ENCODE measurements at places on chromosomes 2 and 18.

GRCh38 chr18:48186861-48187260, 222.3 kb downstream of the ZBTB7C start:
- peaks cover 9% of the 10 kb centered on the region for H3K4me1 ChIP-seq
- H3K36me3 ChIP-seq: no peaks in the 10 kb centered on the region
- H3K4me3 ChIP-seq: no peak overlapping the region
- DNase-seq: no peak
- H3K27ac ChIP-seq: no peak overlapping the region

DNA sequence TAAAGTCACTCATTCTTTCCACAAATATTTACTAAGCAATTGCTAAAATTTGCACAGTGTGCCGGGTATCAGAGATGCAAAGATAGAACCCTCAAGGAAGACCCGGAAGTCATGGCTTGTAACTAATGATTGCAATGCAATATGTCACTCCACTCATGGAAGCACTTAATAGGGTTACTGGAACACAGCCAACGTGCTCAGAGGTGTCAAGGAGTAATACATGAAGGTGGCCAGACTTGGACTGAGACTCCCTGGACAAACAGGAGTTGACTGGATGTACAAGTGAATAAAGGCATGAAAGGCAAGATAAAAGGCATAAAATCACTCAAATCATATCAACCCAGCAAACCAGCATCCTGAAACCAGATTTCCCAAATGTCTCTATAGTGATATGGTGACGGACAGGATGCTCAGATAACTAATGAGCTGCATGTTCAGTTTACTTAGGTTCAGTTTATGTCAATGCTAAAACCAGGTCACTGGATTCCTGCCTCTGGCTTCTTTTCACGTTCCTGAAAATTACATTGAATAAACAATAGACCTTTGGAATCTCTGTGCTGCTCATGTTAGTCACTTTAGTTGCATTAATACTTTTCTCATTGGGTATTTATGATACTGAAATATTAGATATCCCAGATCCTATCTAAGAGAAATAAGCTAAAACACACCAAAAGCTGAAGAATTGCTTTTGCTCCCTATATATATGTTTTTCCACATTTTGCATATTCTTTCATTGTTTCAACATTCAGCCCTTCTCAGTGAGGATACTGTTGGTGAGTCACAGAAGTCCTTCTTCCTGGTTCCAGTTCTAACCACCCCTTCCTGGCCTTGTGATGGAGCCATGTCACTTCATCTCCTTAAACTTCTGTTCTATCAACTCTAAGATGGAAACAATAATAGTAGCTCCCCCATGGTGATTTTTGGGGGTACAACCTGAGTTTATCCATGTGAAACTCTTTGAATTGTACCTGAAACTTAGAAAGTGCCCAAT, 688.9 kb upstream of the ID2 start:
- no peaks in the 10 kb centered on the region for H3K36me3 ChIP-seq
- H3K4me1 ChIP-seq: peaks cover 13% of the 10 kb centered on the region
- H3K27me3 ChIP-seq: no peaks in the 10 kb centered on the region
- no peak overlapping the region for H3K27ac ChIP-seq

- DNase-seq: no peak
- no peaks in the 10 kb centered on the region for H3K27me3 ChIP-seq
- peaks cover 18% of the 10 kb centered on the region for H3K4me1 ChIP-seq
- no peak overlapping the region for H3K4me3 ChIP-seq
- H3K27ac ChIP-seq: no peak overlapping the region
- H3K36me3 ChIP-seq: no peaks in the 10 kb centered on the region
These were observed 5.5 kb downstream of the FAM210A start for GRCh38 chr18:13720847-13721246.

- H3K4me3 ChIP-seq: no peak overlapping the region
- no peaks in the 10 kb centered on the region for H3K36me3 ChIP-seq
- DNase-seq: no peak
- no peaks in the 10 kb centered on the region for H3K27me3 ChIP-seq
- no peak overlapping the region for H3K27ac ChIP-seq
- peaks cover 16% of the 10 kb centered on the region for H3K4me1 ChIP-seq
These were observed 499.0 kb downstream of the TGIF1 start for GRCh38 chr18:3948958-3949357.

GRCh38 chr18:35436076-35436649, 59.0 kb upstream of the ZNF396 start:
- no peak overlapping the region for H3K27ac ChIP-seq
- peaks cover 4% of the 10 kb centered on the region for H3K36me3 ChIP-seq
- no peak overlapping the region for H3K4me3 ChIP-seq
- no peaks in the 10 kb centered on the region for H3K4me1 ChIP-seq
- DNase-seq: no peak

DNA sequence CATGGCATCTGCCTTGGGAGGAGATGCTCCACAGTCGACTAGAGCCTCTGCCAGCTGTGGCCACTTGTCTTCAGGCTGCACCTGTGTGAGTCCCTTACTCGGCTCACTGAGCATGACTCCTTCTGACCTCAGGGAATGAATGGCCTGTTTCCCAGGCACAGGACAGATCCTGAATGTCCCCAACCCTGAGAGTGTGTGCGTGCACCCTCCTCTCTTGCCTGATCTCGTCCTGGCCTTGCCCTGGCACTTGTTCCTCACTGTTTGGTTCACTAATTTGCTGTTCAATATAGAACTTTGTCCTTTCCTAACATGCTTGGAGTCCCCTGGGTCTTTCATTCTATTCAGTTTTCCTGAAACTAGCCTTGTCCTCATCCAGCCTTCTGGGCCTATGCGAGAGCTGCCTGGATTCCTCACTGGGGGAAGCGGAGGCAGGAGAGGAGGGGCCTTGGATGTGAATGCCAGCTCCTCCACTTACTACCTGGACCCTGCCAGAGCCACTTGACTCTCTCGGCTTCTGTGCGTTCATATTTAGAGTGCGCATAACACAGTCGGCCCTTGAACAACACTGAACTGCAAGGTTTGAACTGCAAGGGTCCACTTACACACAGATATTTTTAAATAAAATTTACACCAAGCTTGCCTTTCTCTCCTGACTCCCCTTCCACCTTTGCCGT, 184.8 kb downstream of the ACKR3 start:
- H3K27ac ChIP-seq: no peak overlapping the region
- H3K4me3 ChIP-seq: no peak overlapping the region
- H3K27me3 ChIP-seq: no peaks in the 10 kb centered on the region
- H3K4me1 ChIP-seq: peaks cover 34% of the 10 kb centered on the region
- H3K36me3 ChIP-seq: no peaks in the 10 kb centered on the region

GRCh38 chr2:134304394-134305108, 50.7 kb downstream of the MGAT5 start:
- no peak overlapping the region for H3K27ac ChIP-seq
- DNase-seq: no peak
- H3K4me3 ChIP-seq: no peak overlapping the region
- peaks cover 5% of the 10 kb centered on the region for H3K36me3 ChIP-seq
- no peaks in the 10 kb centered on the region for H3K27me3 ChIP-seq

GRCh38 chr2:199955007-199955338, 318 bp downstream of the TYW5 start:
- H3K27ac ChIP-seq: peak overlapping the region; percentile 98
- no peak for DNase-seq
- H3K27me3 ChIP-seq: no peaks in the 10 kb centered on the region
- H3K36me3 ChIP-seq: peaks cover 14% of the 10 kb centered on the region
- peak overlapping the region; percentile 99 for H3K4me3 ChIP-seq
- peaks cover 38% of the 10 kb centered on the region for H3K4me1 ChIP-seq

DNA sequence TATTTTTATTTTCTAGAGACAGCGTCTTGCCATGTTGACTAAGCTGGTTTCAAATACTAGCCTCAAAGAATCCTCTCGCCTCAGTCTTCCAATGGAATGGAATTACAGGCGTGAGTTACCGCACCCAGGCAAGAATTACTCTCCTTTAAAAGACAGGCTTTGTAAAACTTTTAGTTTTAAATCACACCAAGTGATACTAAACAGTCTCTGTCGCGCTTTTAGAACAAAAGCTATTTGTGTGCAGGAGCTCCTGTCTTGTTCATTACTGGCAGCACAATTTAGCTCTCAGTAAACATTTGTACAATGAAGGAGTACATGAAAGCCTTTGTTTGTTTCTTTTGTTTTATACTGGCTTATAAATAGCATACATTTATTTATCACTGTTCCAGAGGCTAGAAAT, 1719.2 kb upstream of the PIK3C3 start:
- no peaks in the 10 kb centered on the region for H3K27me3 ChIP-seq
- H3K4me3 ChIP-seq: no peak overlapping the region
- no peak for DNase-seq
- H3K27ac ChIP-seq: no peak overlapping the region

DNA sequence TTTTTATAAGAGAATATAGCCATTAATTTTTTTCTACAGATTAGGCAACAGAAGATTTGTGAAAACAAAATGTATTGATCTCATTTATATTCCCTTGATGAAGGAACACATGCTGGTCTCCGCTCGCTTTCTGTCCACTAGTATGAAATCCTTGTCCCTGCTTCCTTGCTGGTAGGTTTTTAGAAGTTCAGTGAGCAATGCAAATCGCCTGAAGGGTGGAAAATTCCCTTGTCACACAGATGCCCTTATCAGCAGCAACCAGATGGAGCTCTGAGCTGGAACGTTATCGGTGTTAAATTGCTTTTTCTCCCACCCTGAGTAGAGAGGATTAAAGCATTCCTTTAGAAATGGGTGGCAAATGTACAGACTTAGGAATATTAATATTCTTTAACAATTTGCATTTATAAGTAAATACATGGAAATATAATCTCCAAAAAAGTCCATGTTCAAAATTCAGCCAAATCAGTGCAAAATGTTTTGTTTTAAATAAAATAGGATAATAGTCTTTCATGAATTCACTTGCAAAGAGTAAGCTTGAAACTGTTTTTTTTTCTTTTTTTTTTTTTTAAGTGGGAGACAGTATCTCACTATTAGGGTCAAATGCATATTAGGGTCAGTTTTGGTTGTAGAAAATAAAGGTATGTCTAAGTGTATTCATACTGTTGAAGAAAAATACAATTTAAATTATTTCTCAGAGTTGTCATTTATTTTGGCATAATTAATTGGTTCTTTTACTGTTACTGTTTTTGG, 164.0 kb upstream of the MYO3B start:
- no peak for DNase-seq
- no peaks in the 10 kb centered on the region for H3K27me3 ChIP-seq
- peak overlapping the region; percentile 26 for H3K27ac ChIP-seq
- H3K4me3 ChIP-seq: no peak overlapping the region
- H3K36me3 ChIP-seq: peaks cover 2% of the 10 kb centered on the region
- peaks cover 4% of the 10 kb centered on the region for H3K4me1 ChIP-seq

DNA sequence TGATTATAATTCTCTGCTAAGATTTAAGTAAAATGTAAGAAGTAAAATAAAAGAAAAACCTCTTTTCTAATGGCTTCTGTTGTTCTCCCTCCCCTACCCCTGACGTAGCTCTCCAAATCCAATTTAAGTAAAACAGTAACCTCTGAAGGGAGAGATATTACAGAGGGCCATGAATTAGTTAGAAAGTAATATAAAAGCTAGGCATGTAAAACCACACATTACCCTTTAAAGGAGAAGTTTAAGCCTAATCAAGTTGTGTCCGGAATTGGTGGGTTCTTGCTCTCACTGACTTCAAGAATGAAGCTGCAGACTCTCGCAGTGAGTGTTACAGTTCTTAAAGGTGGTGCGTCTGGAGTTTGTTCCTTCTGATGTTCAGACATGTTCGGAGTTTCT, 116.9 kb upstream of the SCN7A start:
- no peak overlapping the region for H3K27ac ChIP-seq
- DNase-seq: no peak
- no peaks in the 10 kb centered on the region for H3K27me3 ChIP-seq
- no peaks in the 10 kb centered on the region for H3K36me3 ChIP-seq
- no peak overlapping the region for H3K4me3 ChIP-seq

DNA sequence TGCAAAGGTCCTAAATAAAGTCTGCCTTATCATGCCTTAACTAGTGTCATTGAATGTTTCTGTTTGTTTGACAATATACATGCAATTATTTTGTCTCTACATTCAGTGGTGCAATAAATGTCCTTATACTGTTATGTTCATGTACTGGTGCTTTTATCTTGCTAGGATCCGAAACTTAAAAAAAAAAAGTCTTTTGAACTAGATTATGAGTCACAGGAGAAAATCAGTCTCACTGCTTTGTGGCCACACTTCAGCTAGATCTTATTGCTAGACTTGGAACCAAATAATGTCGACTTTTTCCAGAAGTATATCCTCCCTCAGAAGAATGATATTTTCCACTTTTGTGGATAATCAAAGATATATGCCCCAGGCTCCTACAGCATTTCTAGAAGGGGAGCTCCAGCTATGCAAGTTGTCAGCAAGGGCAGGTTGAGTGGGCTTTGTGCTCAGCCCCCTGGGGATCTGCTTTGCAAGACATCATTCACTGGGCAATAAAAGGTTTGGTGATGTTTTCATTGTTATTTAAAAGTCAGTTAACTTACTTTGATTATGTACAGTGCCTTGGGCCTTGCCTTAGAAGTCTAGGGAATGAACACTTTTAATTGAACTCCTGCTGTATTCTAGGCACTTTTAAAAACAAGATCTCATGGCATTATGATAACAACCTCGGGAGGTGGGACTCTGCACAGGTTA, 157.1 kb upstream of the LRRTM1 start:
- H3K4me3 ChIP-seq: no peak overlapping the region
- H3K27ac ChIP-seq: peak overlapping the region; percentile 2
- peaks cover 24% of the 10 kb centered on the region for H3K4me1 ChIP-seq
- no peaks in the 10 kb centered on the region for H3K27me3 ChIP-seq

GRCh38 chr2:26573241-26573925, 67.8 kb downstream of the CIB4 start:
- no peaks in the 10 kb centered on the region for H3K36me3 ChIP-seq
- no peaks in the 10 kb centered on the region for H3K4me1 ChIP-seq
- no peak for DNase-seq
- no peak overlapping the region for H3K27ac ChIP-seq
- H3K27me3 ChIP-seq: peaks cover 75% of the 10 kb centered on the region
- no peak overlapping the region for H3K4me3 ChIP-seq

DNA sequence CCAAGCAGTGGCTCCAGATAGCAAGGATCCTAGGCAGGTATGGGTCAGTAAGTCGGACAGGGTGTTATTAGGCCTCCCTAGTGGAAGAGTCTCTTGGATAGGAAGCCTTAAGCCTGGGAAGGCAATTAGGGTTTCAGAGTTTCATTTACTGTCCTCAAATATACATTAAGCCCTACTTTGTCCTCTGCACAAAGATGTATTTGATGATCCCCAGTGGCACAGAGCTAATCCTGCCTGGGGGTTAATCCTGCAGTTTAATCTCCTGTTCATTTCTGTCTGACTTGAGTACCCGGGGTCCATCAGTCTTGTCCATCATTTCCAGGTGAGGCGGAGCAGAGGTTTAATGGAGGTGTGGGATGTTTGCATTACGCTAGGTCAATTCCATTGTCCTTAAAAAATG, 62.0 kb downstream of the MTCL1 start:
- no peak overlapping the region for H3K27ac ChIP-seq
- peaks cover 22% of the 10 kb centered on the region for H3K4me1 ChIP-seq
- DNase-seq: no peak

GRCh38 chr2:207258263-207258991, 92.7 kb upstream of the KLF7 start:
- H3K4me3 ChIP-seq: no peak overlapping the region
- H3K27ac ChIP-seq: no peak overlapping the region
- H3K36me3 ChIP-seq: no peaks in the 10 kb centered on the region
- H3K4me1 ChIP-seq: peaks cover 12% of the 10 kb centered on the region
- peaks cover 13% of the 10 kb centered on the region for H3K27me3 ChIP-seq
- DNase-seq: no peak

GRCh38 chr2:18749912-18750526, 160.7 kb upstream of the NT5C1B start:
- H3K36me3 ChIP-seq: no peaks in the 10 kb centered on the region
- peak; percentile 46 for DNase-seq
- H3K4me3 ChIP-seq: no peak overlapping the region
- H3K27ac ChIP-seq: no peak overlapping the region

- H3K4me3 ChIP-seq: no peak overlapping the region
- H3K4me1 ChIP-seq: no peaks in the 10 kb centered on the region
- peaks cover 50% of the 10 kb centered on the region for H3K36me3 ChIP-seq
- no peaks in the 10 kb centered on the region for H3K27me3 ChIP-seq
- no peak overlapping the region for H3K27ac ChIP-seq
These were observed 90.5 kb downstream of the EDAR start for GRCh38 chr2:108898315-108899082.

Measured in mesothelial cell of epicardium (in vitro differentiated cells).